ENCODE measurements at places on chromosomes 16 and 17. TPM values are rescaled to one million over a fixed set of nuclear protein-coding genes. Genes with fewer than 3 reads are reported as not detected.

The CHAD gene
- total RNA-seq: 0.05 TPM

- H3K4me1 ChIP-seq: peaks cover 35% of the 10 kb centered on the region
- H3K27me3 ChIP-seq: no peaks in the 10 kb centered on the region
- no peak for DNase-seq
- H3K27ac ChIP-seq: peak overlapping the region; percentile 17
- H3K36me3 ChIP-seq: peaks cover 51% of the 10 kb centered on the region
- H3K4me3 ChIP-seq: no peak overlapping the region
These were observed 2.0 kb upstream of the SPAG7 start for GRCh38 chr17:4969551-4970173.

The PLXDC1 gene
- 19.7 TPM for total RNA-seq

DNA sequence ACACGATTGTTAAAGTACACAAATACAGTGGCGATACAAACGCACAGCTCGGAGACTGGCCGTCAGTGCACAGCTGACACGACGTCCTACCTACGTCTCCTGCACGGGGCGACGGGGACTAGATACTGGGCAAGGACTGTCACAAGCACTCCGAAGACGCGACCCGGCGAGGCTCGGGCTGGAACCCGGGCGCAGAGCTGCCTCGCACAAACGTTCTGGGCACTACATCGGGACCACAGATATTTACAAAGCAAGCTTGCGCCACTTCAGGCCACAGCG, 13.8 kb downstream of the SLC16A3 start:
- H3K4me3 ChIP-seq: no peak overlapping the region
- no peaks in the 10 kb centered on the region for H3K27me3 ChIP-seq
- no peak overlapping the region for H3K27ac ChIP-seq
- peaks cover 48% of the 10 kb centered on the region for H3K4me1 ChIP-seq
- peaks cover 70% of the 10 kb centered on the region for H3K36me3 ChIP-seq
- DNase-seq: no peak

Measured in thymus (tissue), 14 donors.